ENCODE measurements at places on chromosomes 7 and 10.

GRCh38 chr7:130789436-130789835, 55.4 kb upstream of the KLF14 start:
- DNase-seq: no peak

GRCh38 chr7:47826754-47827153, 121.5 kb downstream of the PKD1L1 start:
- DNase-seq: no peak

- no peak for DNase-seq
These were observed 162.2 kb downstream of the PFKFB3 start for GRCh38 chr10:6364893-6365292.

DNA sequence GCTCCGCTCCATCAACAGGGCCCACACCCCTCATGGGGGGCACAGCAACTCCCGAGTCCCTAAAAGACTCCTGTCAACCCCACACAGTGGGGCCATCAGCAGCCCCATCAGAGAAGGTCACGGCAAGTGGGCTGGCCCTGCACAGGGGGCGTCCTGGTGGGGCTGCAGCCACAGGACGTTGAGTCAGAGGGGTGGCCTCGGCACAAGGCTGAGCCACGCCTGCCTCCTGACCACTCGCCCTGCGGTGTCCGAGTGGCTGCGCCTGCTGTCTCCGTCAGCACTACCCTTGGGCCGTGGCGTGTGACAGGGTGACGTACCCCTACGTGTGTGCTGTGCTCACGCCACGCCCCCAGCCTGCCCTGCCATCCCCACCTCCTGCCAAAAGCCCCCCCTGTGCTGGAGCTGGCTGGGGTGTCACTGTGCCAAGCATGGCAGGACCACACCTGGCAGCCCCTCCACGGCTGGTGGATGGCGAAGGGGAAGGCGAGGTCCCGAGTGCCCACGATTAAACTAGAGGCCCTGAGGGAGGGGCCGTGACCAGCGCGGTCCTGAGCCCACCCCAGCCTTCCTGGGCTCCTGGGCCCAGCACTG, 26.0 kb upstream of the NKX6-2 start:
- no peak for DNase-seq
